Globus pallidus (tissue), 1 donor: ENCODE measurements at places on chromosomes 7 and 10.
A peak's percentile ranks its signal among the peaks of the same experiment; 100 is the strongest.

GRCh38 chr7:43560742-43561330 lies 22.1 kb upstream of the STK17A start:
- no peak for DNase-seq

- peak; percentile 51 for DNase-seq
Observed at GRCh38 chr10:58064714-58065528, 202.8 kb downstream of the IPMK start.

GRCh38 chr10:96833220-96834001 lies 1.3 kb downstream of the LCOR start:
- peak; percentile 40 for DNase-seq

DNA sequence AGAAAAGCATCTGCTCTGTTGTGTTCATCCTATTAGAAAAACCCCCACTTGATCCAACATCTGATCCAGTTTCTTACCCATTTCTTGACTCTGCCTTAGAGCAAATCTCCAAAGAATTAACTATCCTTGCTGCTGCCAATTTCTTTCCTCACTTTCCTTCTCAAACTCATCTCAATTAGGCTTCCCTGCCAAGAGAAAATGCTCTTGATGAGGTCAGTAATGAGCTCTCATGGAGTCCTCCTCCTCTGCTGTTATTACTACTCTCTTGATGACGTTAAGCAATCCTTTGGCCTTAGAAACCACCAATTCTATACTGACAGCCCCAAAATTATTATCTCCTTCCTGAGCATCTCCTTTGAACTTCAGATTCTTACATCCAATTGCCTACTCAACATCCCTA lies 162.0 kb upstream of the FAM13C start:
- no peak for DNase-seq

GRCh38 chr7:79714081-79714480 lies 260.6 kb upstream of the MAGI2 start:
- DNase-seq = no peak

DNA sequence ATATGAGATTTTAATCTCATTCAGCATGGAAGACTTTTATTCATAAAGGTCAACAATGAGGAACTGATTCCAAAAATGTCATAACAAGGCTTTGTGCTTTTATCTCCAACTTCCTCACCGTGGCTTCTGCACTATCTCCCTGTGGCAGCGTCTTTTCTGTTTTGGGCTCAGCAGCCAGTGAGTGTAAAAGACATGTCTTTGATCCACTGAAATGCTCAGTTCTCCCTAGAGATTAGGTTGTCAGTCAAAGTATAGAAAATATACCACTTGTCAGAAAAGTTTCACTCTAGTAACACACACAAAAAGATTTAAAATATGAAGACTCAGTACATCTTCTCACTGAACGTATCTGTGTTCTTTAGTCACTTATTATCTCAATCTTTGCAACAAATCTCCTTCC lies 901.8 kb upstream of the ZWINT start:
- no peak for DNase-seq

- no peak for DNase-seq
Observed at GRCh38 chr10:73814896-73815718, 3.7 kb upstream of the NDST2 start.

DNA sequence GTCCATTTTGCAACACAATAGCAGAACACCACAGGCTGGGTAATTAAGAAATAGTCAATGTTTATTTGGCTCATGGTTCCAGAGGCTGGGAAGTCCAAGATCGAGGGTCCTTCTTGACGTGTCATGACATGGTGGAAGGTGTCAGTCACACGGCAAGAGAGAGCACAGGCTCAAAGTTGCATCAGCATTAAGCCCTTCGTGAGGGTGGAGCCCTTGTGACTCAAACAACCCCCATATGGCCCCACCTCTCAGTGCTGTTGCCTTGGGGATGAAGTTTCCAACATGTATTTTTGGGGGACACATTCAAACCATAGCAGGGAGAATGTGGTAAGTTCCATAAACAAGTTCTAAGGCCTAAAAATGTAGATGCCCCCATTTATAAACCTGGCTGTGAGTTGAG lies 24.6 kb upstream of the GTPBP4 start:
- DNase-seq = no peak

- no peak for DNase-seq
Observed at GRCh38 chr7:26658389-26659084, 205.9 kb downstream of the SKAP2 start.

GRCh38 chr7:48962821-48963505 lies 38.6 kb downstream of the CDC14C start:
- no peak for DNase-seq

- DNase-seq = peak; percentile 0
Observed at GRCh38 chr10:116316503-116316902, 7.7 kb upstream of the CCDC172 start.

- no peak for DNase-seq
Observed at GRCh38 chr7:2939193-2939885, 95.2 kb upstream of the GNA12 start.

DNA sequence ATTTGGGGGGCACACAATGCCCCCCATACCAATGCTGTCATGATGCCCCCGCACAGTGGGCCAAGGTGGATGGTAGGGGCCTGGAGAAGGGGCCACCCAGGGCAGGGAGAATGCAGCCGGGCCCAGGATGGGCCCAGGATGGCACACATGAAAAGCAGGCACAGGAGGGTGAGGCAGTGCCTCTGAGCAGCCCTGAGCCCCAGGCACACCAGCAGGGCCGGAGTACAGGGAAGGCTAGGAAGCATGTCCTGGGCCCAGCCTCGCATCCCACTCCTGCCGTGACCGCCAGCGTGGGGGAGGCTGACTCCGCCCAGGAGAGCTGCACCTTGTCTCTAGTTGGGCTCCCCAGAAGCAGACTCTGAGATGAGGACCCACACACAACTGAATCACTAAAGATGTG lies 59.3 kb upstream of the TMEM72 start:
- DNase-seq = no peak

GRCh38 chr10:133378251-133379096 lies 588 bp upstream of the PAOX start:
- DNase-seq = peak; percentile 74

DNA sequence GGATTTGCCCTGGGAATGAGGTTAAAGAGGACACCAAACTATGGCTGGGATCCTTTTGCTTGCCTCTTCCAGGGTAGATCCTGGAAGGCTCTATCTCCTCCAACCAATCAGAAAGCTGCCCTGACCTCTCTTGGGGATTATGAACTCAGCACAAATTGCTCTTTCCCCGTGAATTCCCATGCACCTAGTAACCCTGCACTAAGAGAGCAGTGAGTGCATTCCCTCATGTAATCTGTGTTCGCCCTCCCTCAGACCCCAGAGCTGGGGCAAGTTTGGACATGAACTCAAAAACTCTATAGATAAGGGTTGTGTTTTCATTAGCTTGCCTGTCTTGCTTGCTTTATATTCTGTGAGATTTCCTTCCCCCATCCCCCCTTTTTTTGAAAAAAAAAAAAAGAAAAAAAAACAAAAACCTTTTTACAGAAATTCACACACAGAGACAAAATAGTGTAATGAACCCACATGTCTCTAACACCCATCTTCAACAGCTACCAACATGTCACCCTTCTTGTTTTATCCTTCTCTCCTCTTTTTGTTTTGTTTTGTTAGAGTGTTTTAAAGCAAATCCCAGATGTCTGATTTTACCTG lies 225.5 kb upstream of the TCF7L2 start:
- no peak for DNase-seq

GRCh38 chr10:77636282-77636966 lies 1.2 kb downstream of the KCNMA1 start:
- DNase-seq = no peak
